Stromal cell of bone marrow (primary cell): ENCODE measurements at places on chromosomes 12 and 14.

DNA sequence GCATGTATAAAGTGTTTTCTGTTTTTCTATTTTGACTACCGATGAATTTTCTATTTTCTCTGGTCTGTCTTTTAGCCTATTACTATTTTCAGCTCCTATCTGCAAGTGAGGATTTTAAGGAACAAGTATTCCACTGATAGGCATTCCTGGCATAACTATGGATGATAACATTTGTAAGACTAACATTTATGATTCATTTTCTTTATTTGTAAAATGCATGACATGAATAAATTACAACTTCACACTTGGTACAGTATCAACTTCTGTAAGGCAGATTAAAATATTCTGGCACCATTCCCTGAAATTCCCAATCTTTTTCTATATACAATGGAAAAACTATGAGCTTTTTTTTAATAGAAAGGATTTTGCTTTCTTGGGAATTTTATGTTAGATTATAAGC is 121.0 kb upstream of the GARIN2 start:
- DNase-seq: no peak

GRCh38 chr14:60862283-60862682 is 118.6 kb downstream of the TRMT5 start:
- DNase-seq: no peak

DNA sequence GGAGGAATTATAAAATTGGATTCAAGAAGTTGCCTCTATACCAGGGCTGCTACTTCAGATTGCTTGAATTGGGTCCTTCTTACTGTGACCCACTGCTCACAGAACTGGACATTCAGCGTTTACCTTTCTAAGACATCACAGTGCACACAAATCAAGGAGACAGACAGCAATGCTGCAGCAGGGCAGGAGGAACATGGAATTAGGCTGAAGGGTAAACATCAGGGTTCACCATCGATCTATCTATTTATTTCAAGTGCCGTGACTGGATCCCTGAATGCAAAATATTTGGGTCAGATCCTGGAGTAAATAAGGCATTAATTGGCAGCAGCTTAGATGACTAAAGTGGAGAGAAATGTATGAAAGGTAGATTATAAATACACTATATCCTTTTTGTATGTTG is 76.9 kb upstream of the HMGA2 start:
- no peak for DNase-seq

GRCh38 chr14:47300796-47301195 is 374.6 kb downstream of the MDGA2 start:
- no peak for DNase-seq

- no peak for DNase-seq
Measured at GRCh38 chr12:59086126-59086525, 165.8 kb upstream of the LRIG3 start.

DNA sequence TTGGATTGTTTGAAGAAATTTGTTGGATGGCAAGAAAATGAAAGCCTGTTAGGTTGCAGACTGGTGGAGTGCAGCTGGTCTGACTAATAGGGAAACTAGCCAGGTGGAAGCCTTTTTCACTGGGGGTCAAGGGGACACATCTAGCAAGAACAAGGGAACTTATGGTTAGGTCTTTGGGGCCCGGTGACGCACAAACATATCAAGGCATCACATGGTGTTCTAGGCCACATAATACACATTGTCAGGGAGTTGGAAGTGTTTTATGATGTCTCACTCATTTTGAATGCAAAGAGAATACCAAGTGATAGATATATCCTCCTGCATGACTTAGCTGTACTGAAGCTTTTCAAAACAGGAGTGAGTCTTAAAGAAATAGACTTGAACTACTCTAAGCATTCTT is 351.2 kb downstream of the KCNH5 start:
- no peak for DNase-seq

DNA sequence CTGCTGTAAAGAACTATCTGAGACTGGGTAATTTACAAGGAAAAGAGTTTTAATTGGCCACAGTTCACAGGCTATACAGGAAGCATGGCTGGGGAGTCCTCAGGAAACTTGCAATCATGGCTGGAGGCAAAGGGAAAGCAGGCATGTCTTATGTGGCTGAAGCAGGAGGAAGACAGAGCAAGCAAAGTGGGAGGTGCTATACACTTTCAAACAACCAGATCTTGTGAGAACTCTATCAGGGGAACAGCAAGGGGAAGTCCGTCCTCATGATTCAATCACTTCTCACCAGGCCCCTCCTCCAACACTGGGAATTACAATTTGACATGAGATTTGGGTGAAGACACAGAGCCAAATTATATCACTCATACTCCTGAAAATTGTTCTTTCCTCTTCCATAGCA is 109.5 kb upstream of the PKP2 start:
- no peak for DNase-seq
